Stimulated activated CD8-positive, alpha-beta memory T cell treated with anti-CD3 and anti-CD28 coated beads, Interleukin-2, amount 100 ng/mL, for 1 hour (primary cell): ENCODE measurements at places on chromosomes 7 and 10.

- no peak for DNase-seq
These were observed 238.2 kb downstream of the CELF2 start for GRCh38 chr10:11255796-11256444.

GRCh38 chr10:13769946-13770345 lies 183.2 kb downstream of the PRPF18 start:
- no peak for DNase-seq

DNA sequence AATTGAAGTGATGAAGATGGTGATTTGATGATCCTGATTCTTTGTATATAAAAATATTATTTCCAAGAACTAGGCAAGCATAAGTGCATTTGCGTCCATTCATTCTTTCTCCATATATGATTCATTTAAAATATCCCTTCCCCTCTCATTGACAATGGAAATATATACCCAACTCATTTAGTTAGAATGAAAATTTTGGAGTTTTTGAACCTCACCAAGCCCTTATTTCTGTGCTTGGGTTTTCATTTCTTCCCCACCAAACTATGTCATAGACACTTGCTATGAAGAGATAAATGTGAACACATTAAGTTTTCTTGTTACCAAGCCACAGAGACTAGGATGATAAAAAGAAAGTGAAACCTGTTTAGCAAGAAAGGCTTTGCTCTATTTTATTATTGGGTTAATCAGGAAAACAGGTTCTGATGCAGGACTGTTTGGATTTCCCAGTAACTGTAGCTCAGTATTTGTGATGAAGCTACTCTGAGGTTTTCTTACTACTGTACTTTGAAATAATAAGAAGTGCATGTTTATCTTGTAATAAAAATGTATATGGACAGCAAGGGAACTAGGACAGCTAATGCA lies 68.3 kb downstream of the ITGB1 start:
- DNase-seq, result no peak

- DNase-seq, result no peak
These were observed 7.6 kb downstream of the ARL5B start for GRCh38 chr10:18666810-18667209.

- DNase-seq, result no peak
These were observed 851.0 kb downstream of the KCNMA1 start for GRCh38 chr10:76786504-76787072.

GRCh38 chr10:86937502-86938154 lies 19.8 kb downstream of the MMRN2 start:
- no peak for DNase-seq

- no peak for DNase-seq
These were observed 44.0 kb upstream of the HPSE2 start for GRCh38 chr10:99279626-99280111.

DNA sequence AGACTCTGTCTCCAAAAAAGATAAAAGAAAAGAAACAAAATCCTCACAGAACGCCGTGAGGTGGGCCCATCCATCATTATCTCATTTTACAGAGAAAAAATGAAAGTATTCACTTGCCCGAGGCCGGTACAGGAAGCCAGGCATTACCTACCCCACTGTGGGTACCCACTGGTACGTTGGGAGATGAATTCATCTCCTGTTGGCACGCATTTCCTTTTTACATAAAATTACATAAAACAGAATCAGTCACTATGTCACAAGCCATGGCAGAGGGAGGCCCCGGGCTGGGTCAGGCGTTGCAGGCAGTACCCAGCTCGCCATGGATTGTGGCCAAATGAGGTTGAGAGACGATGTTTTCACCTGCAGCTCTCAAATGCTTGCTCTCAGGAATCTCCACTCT lies 38.6 kb upstream of the TNRC18 start:
- DNase-seq, result no peak

GRCh38 chr10:1939016-1939415 lies 201.7 kb upstream of the ADARB2 start:
- DNase-seq, result peak; percentile 17

- DNase-seq, result no peak
These were observed 136.0 kb upstream of the RSU1 start for GRCh38 chr10:16953270-16953669.

DNA sequence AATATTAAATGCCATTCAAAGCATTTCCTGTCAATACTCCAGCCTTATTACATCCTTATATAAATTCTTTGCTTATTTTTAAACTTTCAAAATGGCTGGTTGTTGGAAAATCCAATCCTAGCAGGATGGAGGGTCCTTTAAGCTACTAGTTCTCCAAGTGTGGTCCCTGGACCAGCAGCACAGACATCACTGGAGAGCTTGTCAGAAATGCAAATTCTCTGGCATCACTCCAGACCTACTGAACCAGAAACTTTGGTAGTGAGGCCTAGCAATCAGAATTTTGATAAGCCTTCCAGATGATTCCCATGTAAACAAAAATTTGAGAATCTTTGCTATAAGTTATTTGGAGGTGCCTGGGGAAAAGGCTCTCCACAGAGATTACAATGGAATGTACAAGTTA lies 43.8 kb downstream of the CALCR start:
- no peak for DNase-seq

GRCh38 chr7:143205560-143206293 lies 16.1 kb upstream of the TAS2R40 start:
- DNase-seq, result no peak

DNA sequence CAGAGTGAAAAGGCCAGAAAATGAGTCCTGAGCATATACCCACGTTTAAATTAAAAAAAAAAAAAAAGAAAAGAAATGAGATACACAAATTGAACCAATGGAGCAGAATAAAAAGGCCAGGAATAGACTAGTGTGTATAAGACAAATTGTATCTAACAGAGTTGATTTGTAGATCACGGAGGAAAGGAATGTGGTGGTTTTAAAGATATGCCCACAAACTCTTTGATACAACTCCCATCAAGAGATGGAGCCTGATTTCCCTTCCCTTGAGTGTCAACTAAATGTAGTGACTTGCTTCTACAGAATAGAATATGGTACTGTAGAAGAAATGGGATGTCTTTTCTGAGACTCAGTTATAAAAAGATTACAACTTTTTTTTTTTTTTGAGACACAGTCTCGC lies 10.4 kb downstream of the SYPL1 start:
- no peak for DNase-seq

DNA sequence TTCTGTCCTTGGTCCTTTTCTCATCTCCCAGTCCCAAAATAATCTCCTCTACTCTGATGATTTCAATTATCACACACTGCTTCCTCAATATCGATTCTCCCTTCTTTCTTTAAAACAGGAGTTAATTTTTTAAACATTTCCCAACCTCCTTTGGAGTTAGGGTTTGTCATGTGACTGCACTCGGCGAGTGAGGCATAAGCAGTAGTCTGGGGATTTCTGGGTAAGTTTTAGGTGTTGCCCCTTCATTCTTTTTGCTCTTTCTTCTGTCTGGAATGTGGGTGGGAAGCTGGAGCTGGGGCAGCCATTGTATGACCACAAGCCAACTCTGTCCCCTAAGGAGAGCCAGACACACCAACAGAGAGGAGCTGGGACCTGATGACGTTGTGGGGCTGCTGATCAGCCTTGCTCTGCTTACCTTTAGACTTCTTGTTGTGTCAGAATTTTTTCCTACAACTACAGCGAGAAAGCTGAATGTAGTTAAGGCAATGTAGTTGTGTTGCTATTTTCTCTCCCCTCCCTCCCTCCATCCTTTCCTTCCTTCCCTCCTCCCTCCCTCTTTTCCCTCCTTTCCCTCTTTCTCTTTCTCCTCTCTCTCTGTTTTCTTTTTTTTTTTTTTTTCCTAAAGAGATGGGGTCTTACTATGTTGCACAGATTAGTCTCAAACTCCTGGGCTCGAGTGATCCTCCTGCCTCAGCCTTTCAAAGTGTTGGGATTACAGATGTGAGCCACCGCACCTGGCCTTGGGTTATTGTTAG lies 6.5 kb upstream of the TSPAN14 start:
- DNase-seq, result no peak

GRCh38 chr7:103396471-103396870 lies 49.0 kb downstream of the PSMC2 start:
- DNase-seq, result no peak

GRCh38 chr10:24821986-24822385 lies 98.3 kb upstream of the ARHGAP21 start:
- no peak for DNase-seq

GRCh38 chr7:67346876-67347275 lies 350.2 kb downstream of the TYW1 start:
- no peak for DNase-seq

- no peak for DNase-seq
These were observed 62.9 kb upstream of the FAM171A1 start for GRCh38 chr10:15433850-15434537.

GRCh38 chr7:32037650-32038198 lies 32.5 kb downstream of the PDE1C start:
- no peak for DNase-seq

DNA sequence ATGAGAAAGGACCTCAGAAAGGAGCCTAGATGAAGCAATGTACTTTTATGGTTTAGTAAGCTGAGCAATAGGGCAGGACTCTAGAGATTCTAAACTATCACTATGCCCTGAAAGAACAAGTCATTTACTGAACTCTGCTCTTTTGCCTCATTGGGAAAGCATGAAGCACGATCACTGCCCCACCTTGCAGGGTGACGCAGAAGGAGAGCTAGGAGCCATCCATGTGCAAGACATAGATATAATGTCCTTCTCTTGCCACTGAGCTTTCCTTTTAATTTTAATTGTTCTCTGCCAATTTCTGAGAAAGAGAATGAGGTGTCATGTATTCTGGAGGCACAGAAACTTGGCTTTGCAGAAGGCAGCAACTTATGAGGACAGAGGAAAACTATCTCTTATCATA lies 108.3 kb downstream of the SORCS1 start:
- DNase-seq, result no peak

DNA sequence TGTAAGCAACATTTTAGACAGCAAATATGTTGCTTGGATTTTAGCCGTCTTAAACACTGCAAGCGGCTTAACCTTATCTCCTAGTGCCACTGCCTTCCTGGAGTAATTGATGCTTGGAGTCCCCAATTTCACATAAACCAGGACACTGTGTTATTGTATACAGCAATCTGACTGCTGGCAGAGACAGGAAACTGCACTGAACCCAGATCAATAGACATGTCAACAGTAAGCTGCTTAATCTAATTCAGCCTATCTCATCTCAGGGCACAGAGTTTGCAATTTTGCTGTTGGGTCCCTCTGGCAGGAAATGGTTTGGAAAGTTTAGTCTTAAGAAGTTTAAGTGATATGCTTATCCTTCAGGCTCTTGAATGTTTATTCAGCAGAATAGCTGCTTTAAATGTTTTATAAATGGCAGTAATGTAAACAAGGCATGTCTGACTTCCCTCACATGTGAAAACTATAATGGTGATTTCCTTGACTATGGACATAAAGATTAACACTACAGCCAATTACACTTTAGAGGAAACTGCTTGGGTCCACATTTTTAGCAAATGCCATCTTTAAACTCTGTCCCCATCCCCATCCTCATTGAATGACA lies 598.6 kb downstream of the PARD3 start:
- no peak for DNase-seq

DNA sequence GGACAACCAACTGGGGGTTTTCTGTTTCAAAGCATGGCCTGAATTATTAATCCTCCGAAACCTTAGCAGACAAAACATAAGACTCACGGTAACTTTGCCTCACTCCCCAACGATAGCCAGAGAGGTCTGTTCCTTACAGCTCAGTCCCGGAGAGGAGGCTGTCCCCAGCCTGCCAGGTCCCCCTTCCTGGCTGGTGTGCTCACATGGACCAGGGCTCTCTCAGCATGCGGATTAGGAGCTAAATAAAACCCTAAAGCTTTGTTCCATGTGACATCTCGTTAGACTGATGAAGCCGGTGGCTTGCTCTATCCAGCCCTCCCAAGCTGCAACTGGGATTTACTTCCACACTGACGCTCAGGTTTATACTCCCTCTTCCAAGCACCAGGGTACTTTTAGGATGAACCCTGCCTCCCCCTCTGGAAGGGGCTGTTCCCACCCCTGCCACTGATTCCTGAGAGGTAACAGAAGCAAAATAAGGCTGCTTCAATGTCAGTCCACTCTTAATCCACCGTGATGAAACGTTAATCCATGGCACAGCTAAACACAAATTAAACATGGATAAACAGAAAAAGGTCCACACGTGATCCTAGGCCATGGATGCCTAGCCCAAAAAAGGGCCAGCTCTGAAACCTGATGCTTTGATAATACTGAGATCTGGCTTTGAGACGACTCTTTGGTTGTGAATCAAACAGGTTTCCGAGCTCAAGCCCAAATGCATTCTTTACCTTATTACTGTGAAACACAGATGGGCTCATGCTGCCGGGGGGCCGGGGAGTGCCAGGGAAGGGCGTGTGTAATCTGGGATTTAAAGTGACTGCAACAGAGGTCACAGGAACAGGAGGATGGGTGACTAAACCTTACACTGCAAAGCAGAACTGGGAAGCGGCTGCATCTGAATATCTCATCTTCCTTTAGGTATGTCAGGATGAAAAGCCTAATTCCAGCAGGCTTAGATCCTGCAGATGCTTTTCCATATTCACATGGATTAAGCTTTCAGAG lies 86.2 kb downstream of the ZRANB1 start:
- no peak for DNase-seq
